NCI-H446 treated with DMSO at 0.1 percent for 48 hours (cell line): ENCODE measurements at places on chromosomes 1 and 21.

- no peak for DNase-seq
These were observed 374.6 kb upstream of the ESRRG start for GRCh38 chr1:217097819-217098218.

DNA sequence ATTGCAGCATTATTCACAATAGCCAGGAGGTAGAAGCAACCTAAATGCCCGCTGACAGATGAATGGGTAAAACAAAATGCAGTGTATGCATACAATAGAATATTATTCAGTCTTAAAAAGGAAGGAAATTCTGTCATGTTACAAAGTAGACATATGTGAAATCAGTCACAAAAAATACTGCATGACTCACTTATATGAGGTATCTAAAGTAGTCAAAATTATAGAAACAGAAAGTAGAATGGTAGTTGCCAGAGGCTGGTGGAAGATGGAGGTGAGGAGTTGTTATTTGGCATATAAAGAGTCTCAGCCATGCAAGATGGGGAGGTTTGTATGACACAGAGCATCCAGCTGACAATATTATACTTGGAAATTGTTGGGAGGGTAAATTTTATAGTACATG, 43.0 kb upstream of the EGLN1 start:
- DNase-seq = no peak

GRCh38 chr21:40466893-40467483, 380.0 kb downstream of the DSCAM start:
- no peak for DNase-seq

DNA sequence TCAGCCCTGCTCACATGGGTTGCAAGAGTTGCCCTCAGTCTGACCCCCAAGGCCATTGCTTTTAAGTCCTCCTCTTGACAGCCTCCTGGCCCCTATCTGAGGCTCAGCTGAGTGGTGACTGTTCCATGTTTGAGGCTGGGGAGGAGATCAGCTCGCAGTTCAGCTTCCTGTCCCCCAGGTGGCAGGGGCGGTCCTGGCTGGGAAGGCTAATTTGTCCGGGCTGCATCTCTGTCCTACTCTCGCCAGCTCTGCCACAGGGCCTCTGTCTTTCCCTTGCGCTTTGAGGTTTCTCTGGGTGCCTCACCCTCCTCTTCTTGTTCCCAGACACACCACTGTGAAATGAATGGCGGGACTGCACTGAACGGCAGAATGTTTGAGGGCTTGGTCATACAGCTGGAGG, 157.3 kb downstream of the KCNJ6 start:
- peak; percentile 43 for DNase-seq

DNA sequence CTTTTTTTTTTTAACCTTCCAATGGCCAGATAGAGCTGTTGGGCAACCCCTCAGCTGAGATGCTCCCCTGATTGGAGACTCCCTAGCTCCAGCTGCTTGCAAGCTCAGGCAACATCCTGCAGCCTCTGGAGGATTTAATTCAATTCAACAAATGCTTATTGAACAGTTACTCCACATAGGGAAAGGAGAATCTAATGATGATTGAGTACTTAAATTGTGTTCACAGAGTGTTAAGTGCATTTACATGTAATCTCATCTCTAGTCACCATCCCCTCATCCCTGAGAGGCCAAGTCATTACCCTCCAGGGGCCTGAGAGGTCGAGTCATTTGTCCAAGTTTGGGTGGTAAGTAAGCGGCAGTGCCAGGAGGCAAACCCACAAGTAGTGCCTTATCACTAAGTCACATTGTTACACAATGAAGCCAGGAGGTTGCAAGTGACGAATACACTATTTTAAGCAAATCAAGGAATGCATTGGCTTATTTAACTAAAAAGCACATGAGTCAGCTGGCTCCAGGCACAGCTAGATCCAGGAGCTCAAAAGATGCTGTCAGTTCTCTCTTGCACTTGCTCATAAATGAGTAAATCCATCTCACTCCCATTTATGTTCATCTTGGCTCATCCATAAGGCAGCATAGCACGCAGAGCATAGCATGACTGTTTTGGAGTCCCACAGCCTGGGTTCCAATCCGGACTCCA, 64.3 kb downstream of the OPTC start:
- no peak for DNase-seq

GRCh38 chr1:237562242-237562823, 328.4 kb downstream of the ZP4 start:
- DNase-seq = peak; percentile 60

DNA sequence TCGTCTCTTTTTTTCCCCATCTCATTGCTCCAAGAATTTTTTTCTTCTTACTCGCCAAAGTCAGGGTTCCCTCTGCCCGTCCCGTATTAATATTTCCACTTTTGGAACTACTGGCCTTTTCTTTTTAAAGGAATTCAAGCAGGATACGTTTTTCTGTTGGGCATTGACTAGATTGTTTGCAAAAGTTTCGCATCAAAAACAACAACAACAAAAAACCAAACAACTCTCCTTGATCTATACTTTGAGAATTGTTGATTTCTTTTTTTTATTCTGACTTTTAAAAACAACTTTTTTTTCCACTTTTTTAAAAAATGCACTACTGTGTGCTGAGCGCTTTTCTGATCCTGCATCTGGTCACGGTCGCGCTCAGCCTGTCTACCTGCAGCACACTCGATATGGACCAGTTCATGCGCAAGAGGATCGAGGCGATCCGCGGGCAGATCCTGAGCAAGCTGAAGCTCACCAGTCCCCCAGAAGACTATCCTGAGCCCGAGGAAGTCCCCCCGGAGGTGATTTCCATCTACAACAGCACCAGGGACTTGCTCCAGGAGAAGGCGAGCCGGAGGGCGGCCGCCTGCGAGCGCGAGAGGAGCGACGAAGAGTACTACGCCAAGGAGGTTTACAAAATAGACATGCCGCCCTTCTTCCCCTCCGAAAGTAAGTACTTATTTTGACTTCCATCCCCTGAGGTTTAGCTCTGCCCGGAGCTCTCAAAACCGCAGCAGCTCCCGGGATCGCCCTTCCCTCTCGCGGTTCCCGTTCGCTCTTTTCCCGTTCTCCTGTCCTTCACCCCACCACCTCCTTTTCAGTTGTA, 1.5 kb downstream of the TGFB2 start:
- DNase-seq = no peak

DNA sequence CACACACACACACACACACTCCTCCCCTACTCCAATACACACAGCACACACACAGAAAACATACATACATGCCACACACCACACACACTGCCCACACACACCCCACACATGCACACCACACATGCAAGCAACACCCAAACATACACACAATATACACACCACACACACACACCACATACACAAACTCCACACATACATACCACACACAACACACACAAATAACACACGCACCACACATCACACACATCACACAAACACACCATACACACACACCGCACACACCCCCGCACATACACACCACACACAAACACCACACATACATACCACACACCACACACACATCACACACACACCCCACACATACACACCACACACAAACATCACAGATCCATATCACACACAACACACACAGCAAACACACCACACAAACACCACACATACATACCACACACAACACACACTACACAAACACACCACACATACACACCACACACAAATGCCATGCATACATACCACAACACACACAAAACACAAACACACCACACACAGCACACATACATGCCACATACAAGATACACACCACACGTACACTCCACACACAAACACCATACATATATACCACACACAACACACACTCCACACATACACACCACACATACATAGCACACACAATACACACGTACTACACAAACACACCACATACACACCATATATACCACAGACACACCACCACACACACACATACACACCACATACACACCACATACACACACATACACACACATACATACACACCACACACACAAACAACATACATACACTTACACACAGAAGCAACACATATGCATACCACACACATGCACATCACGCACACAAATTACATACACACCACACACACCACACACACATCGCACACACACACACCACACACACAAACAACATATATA, 932 bp upstream of the RAB7B start:
- no peak for DNase-seq
